PC-3 (cell line): ENCODE measurements at places on chromosomes 2 and 18.

GRCh38 chr2:8134985-8135682 lies 546.7 kb upstream of the ID2 start:
- DNase-seq, result no peak

DNA sequence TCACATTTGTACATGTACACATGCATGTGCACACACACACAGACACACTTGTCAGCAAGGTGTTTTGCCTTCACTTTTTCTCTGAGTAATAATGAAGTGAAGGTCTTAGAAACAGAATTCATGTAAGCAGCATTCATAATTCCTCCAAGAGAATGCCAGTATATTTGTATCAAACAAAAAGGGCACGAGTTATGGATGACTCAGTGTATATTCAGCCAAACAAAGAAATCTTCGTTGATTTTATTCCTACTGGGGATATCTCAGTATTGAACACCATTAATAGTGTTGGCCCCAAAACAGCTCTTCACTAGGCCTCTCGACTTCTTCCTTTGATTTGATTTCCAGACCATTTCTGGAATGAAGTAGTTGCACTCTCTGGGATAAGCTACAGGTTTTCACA lies 125.3 kb downstream of the PIK3C3 start:
- peak; percentile 30 for DNase-seq

- DNase-seq, result peak; percentile 75
These were observed 100.2 kb downstream of the AGAP1 start for GRCh38 chr2:235594041-235594440.

GRCh38 chr2:66602341-66602740 lies 167.4 kb downstream of the MEIS1 start:
- DNase-seq, result no peak

GRCh38 chr18:59514203-59514602 lies 155.1 kb upstream of the LMAN1 start:
- no peak for DNase-seq

DNA sequence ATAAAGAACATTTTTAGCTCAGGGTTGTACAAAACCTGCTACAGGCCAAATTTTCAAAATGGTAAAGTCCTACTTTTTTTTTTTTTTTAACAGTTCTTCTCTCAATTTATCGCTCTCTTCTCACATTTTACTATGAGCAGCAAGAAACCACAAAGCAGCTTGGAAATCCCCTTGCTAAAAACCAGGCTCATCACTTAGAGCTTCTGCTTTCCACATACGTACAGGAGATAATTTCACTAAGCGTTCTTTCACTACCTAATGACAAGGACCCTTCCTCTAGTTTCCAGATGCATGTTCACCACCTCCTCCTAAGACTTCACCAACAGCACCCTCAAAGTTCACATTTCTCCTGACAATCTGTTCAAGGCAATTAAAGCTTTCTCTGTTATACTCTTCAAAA lies 294.9 kb upstream of the CYRIA start:
- no peak for DNase-seq

- peak; percentile 30 for DNase-seq
These were observed 178.4 kb upstream of the ALPP start for GRCh38 chr2:232200195-232200594.

GRCh38 chr2:152098496-152099366 lies at the start of gene CACNB4:
CACNB4 (minus strand) TSS chr2:152099044.
- no peak for DNase-seq

- no peak for DNase-seq
These were observed 252.5 kb downstream of the PIEZO2 start for GRCh38 chr18:10896851-10897250.

DNA sequence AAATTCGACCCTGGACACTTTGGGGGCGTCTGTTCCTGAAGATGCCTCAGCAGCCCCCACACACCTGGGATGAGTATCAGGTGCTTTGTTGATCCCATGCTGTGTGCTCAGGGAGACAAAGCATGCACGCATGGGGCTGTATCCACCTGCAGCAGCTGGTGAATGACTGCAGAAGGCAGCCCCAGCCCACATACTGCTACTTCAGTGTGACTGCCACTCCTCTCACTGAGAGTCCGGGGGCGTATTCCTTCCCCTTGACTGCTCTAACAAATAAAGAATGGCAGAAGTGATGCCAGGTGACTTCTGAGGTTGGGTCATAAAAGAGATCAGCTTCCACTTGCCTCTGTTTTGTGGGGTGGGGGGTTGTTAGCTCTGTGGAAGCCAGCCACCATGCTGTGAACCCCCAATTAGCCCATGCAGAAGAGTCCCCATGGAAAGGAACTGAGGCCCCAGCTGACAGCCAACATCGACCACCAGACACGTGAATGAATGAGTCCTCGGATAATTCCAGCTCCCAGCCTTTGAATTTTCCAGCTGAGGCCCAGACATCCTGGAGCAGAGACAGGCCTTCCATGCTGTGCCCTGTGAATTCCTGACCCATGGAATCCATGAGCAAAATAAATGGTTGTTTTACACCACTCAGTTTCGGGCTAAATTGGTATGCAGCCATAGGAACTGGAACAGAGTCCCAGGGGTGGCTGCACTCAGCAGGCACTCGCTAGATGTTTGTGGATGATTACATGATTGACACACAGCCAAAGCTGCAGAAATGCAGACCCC lies 289.3 kb downstream of the CELF4 start:
- DNase-seq, result no peak

- DNase-seq, result no peak
These were observed 522.0 kb upstream of the FAM98A start for GRCh38 chr2:34121076-34121475.

DNA sequence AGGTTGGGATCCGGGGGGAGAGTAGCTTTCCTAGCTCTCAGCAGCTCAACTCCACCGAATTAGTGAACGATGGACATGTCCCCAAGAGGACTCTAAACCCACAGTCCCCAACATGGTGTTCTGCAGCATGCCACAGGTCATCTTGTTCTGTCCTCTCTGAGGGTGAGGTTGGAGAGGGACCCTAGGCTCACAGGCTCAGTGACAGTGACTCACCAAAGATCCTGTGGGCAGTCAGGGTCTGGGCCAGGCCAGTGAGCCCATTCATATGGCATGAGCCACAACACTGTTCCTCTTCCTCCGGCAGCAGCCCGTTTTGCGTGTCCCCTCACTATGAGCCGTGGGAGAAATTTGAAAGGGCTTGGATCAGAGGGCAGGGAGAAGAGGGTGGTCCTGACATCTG lies 2.8 kb upstream of the SLC20A1 start:
- no peak for DNase-seq

DNA sequence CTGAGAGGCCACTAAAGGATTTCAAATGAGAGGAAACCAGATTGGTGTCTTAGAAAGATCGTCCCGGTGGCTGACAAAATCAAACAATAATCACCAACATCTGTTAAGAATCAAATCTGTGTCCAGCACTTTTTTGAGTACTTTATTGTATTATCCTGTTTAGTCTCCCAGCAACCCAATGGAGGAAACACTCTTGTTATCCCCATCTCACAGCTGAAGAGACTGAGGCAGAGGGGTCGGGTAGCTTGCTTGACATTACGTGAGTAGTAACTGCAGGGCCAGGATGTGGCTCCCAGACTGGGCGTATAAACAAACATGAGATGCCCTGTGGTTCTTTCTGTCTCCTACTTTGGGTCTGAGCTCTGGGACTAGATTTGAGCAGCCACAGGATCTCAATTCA lies 76.0 kb downstream of the KLHL29 start:
- no peak for DNase-seq

GRCh38 chr2:109486711-109487535 lies 126.8 kb downstream of the SEPTIN10 start:
- DNase-seq, result no peak

DNA sequence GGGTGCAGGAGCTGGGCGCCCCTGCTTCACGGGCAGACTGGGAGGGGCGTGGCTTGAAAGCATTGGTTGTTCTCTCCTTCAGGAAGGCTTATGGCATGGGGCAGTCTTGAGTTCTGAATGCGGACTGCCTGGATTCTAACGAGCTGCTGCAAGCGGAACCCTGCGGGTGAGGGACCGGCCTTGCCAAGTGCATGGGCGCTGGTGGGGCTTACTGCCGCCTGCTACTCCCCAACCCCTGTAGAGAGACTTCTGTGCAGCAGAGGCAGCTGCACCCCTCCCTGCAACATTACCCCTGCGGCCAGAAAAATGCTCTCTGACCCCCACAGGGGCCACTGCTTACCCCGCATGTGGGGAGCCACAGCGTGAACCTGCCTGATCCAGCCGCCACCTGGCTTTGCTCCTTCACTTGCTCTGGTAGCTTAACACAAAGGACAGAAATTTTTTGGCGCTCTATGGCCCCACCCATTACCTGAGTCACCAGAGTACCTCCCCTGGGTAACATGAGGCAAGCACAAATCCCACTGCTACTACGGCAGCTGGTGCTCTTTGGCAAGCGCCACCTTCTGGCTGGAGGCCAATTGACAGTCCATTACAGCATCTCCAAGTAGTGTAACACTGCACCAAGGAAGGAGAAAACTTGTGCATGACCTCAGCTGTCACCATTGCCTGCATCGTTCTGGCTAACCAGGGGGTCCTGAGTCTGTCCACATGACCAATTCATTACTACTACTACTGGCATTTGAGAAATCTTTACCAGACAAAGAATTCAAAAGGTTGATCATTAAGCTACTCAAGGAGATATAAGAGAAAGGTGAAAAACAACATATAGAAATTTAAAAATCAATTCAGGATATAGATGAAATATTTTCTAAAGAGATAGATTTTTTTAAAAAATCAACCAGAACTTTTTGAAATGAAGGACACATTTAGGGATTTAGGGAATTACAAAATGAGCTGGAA lies 35.4 kb downstream of the MYL12B start:
- peak; percentile 99 for DNase-seq

GRCh38 chr18:36284671-36285295 lies 12.7 kb upstream of the FHOD3 start:
- peak; percentile 55 for DNase-seq

GRCh38 chr18:32469190-32469651 lies 1.5 kb downstream of the GAREM1 start:
- DNase-seq, result peak; percentile 23

DNA sequence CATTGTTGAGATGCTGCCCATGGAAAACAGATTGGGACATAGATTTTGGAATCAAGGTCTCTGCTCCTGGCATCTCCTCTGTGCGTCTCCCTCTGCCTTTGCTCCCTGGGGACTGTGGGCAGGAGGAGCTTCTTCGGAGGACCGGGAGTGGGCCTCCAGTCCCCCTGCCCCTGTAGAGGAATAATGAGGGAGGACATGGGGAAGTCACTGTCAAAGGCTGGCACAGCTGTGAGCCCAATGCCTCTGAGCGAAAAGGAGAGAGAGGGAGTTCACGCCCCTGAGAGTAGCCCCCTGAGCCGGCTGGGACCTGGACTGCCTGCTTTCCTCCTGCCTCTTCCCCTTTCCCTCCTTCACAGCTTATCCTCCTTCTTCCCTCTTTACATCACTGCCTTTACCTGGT lies 195.0 kb downstream of the LOXHD1 start:
- DNase-seq, result no peak

- no peak for DNase-seq
These were observed 119.9 kb upstream of the SERTAD2 start for GRCh38 chr2:64773461-64774118.

DNA sequence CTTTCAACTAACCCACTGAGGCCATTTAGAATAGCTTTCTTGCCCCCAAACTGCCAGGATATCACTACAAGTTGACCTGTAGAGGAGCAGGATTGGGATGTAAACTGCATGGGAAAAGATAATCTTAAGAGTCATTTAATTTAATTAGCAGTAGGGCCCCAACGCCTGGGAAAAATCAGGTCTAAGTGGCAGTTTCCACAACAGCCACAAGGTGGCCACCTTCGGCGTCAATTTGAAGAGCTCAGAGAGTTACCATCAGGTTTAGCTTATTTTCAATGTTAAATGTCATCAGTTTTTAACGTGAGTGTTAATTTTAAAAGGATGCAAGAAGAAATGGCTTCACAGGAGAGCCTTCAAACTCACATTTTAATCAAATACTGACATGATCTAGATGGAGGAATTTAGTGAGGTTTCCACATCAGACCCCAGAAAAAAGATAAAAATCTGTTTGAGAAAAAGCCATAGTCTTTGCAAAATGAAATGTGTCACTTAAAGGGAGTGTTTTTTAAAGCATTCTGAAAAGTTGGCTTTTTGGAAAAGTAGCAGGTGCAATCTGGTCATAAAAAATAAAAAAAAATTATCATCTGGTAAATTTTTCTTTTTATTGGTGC lies 77.3 kb upstream of the UPP2 start:
- peak; percentile 74 for DNase-seq

DNA sequence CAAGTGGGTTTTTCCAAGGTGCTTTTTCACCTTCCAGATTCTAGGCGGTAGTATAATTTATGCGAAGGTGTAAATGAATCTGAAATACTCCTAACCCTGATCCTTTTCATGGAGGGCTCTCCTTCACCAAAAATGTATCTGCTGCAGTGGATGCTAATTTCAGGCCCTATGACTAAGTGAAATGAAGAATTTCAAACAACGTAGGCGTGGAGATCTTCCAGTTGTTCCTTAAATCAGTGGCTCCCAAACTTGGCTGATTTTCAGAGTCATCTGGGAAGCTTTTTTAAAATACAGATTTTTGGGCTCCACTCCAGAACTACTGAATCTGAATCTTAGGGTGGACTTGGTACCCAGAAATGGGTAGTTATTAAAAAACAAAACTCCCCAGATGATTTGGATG lies 5.5 kb downstream of the GCKR start:
- DNase-seq, result no peak
